ENCODE measurements at places on chromosomes 2 and 18.

DNA sequence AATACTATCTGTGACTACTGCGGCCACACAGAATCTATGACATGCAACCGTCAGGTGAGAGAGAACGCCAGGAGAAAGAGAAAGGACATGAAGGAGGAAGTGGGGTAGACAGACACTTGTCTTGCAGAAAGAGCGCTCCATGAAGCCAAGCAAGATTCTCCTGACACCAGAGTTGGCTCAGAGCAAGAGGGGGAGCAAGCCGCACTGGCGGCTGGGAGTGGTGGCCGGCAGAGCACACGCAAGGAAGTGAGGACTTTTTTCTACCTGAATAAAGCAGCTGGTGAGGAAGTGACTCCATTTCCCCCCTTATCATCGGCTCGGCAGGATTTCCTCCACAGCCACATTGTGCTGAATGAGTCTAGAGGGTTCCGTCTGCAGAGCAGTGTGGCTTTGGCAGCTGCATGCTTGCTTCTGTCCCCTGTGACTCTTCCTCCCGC lies 181.6 kb downstream of the BCL2 start:
- DNase-seq = no peak

DNA sequence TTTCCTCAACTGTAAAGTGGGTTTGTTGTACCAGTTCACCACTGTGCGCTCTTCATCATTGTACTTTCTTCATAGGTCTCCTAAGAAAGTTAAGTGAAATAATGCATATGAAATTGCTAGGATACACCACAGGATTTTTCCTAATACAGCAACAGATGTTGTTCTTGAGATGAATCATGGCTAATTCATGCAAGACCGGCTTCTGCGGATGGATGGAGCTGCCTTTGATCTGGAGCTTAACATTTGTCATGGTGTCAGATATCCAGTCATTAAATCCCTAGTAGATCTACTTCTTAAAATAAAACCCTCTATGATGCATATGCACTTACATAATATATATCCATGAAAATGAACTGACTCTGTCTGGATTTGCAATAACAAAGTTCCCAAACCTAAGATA lies 114.1 kb downstream of the COL6A3 start:
- DNase-seq = no peak

DNA sequence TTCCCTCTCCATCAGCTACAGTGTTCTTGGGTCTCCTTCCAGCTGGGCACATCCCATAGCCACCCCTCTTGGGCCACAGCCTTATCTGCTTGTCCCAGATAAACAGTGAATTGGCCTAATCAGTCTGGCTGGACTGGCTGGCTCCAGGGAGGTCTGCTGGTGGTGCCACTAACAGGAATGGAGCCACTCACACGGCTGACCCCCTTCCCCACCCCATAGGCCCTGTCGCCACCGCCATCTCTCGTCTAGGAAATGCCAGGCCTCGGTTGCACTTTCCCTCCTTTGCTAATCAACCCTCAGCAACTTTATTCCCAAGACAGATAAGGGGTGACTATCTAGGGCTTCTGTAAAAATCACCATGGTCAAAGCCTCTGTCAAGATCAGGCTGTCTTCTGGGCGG lies 23.0 kb upstream of the TNP1 start:
- no peak for DNase-seq

DNA sequence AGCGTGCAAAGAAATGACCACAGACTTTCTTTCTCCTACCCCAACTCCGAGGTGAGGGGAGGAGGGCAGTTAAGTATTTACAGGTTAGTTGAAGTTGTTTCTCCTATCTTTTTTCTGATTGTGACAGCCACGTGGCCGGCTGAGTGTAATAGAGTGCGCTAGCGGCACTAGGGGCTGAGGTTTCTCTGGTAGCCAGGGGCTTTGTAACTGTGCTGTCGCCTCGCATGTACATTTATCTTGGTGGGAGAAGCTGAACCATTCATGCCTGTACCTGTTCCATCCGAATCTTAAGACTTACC lies 214.1 kb upstream of the STON1 start:
- peak; percentile 12 for DNase-seq

DNA sequence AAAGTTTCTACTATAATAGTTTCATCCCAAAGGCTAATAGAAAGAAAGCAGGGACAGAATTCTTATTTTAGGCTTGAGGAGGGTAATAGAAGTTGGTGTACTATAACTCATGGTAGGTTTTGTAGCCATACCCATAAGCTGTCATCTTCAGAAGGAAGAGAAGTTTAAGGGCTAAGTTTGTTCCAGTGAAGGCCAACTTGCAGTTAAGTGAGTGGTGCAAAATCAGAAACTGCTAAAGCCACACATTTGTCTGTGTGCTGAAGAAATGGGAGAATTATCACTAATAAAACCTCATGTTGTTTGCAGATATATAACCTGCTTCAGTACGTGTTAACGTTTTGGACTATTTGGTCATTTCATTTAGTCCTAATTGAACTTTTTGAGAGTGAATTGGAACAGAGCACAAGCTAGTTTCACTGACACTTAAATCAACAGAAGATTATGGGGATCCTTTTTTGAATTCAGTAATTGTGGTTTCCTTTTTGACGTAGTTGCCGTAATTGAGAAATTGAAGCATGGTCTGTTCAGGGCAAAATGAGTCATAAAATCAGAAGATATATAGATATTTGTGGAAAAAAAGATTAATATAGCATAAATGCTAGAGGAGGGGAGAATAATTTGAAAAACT lies 69.1 kb downstream of the PHLPP1 start:
- no peak for DNase-seq

- DNase-seq = no peak
Measured at GRCh38 chr2:225971433-225971832, 571.9 kb downstream of the NYAP2 start.

DNA sequence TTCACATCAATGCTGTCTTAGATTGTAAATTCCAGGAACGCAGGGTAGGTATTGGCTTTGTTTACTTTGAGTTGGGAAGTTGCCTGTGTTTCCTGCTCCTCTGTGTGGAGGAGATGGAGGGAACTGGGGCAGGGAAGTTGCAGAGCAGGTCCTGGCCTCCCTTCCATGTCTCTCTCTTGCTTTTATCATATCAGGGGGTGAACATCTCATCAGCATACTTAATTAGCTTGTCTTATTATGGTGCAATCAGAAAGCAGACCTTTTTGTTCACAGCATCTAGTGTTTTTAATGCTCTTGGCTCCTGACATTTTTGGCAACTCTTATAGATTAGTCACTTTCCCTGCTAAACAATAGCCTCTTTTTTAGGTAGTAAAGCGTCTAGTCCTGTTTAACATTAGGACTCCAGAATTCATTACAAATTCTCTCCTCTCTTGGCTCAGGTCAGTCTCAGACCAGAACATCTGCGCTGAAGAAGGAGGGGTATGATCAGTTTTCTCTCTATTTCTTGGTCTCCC lies 11.5 kb upstream of the DIPK1C start:
- DNase-seq = no peak

DNA sequence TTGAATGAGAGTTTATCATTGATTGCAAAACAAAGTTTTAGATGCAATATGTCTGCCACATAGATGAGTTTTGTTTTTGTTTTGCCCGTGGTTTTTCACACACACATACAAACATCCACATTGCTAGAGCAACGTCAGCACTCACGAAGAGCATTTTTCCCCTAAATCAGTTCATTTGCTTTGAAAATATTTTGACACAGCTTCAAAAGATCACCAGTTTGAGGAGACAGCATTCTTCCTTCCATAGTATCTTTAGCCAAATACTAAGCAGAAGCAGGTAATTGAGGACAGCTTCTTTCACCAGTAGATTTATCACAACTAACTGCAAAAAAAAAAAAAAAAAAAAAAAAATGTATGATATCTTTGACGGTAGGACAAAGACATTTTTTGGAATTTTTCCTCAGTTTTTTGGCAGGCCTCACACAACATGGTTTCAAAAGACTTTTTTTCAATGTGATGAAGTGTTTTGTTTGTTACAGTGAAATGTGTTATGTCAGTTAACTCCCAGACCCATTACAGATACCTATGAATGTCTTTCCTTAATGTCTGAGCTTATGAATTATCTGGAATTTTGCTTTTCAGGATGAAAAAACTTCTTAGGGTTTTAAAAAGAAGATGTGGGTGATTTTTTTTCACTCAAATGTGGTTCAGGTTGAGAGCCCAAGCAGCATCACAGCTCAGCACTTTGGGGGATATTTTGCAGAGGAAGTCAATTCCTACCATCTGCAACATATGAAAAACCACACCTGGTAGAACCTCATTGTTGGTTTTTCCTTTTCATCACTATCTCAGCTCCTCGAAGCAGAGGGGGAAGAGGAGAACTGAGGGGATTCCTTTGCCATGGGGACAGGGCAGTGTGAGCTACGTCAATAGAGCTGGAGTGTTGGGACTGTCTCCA lies 31.6 kb downstream of the AOX1 start:
- DNase-seq = no peak
